Astrocyte of the spinal cord (primary cell): ENCODE measurements at places on chromosomes 4 and X.

DNA sequence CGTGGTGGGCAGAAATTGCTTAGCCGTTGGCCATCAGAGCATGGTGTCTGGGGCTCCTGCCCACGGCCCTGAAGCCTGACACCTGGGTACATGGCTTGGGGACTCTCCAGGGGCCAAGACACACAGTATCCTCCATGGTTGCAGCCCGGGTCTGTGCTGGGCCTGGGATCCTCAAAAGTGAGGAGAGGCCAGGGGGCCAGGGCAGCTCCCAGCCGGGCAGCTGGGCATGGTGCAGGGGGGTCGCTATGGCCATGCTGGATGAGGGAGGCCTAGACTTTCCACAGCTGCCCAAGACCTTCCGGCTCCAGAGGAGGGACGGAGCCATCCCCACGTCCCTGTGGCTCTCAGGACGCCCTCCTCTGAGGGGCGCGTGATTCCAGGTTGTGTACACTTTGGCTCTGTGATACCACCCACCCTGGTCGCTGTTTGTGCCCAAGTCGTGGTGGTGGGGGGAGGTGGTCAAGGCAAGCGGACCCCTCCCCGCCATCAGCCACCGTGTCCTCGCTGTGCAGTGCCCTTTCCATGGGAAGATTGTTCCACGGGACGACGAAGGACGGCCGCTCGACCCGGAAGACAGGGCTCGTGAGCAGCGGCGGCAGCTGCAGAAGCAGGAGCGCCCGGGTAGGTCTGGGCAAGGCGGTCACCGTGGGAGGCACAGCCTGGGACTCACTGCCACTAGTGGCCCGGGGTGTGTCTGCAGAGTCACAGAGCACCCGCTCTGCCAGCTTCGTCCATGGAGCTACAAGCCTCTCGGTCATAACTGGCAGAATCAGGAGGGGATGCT, 25.7 kb downstream of the NKX1-1 start:
- no peak for DNase-seq

- DNase-seq: peak; percentile 7
These were observed 92.0 kb upstream of the TEX13D start for GRCh38 chrX:124240422-124240821.

DNA sequence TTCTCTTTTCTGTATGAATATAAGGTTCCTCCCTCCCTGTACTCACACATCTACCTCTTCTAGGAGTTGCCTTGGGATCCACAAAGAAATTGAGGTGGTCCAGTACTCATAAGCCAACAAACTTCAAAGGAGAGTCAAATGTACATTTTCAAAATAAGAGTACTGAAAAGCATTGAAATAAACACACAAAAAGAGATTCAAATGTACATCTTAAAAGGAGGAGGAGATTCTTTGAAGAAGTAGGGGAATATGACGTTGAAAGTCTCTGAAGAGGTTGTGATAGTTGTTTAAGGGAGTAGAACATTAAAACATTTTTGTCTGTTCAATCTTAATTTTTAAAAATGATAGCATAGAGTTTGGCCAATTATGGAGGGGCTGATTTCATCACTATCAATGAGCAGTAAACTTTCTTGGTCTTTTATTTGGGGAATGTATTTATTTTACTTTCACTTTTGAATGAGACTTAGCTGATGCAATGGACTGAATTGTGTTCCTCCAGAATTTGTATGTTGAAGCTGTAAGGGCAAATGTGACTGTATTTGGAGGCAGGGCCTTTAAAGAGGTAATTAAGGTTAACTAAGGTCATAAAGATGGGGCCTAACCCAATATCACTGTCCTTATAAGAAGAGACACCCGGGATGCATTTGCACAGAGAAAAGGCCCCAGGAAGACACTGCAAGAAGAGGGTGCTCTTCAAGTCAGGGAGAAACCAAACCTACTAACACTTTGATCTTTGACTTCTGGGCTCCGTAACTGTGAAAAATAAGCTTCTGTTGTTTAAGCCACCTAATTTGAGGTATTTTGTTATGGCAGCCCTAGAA, 226.3 kb upstream of the PGRMC2 start:
- DNase-seq: peak; percentile 69

DNA sequence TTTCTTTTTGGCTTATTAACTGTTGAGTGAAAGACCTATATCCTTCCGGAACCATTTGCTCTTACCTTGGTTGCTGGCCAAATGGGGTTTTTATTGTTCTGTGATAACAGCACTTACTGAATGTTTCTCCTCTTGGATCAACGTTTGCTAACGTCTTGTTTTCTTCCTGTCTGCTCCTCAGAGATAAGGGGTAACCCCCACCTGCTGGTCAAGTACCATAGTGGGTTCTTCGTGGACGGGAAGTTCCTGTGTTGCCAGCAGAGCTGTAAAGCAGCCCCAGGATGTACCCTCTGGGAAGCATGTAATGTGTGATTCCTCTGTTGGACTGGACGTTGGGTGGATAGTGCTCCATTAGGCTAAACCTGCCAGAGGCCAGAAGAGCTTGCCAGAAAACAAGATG, 15.3 kb downstream of the BMX start:
- DNase-seq: no peak

GRCh38 chr4:183905593-183906488, 734 bp downstream of the STOX2 start:
- DNase-seq: peak; percentile 31

DNA sequence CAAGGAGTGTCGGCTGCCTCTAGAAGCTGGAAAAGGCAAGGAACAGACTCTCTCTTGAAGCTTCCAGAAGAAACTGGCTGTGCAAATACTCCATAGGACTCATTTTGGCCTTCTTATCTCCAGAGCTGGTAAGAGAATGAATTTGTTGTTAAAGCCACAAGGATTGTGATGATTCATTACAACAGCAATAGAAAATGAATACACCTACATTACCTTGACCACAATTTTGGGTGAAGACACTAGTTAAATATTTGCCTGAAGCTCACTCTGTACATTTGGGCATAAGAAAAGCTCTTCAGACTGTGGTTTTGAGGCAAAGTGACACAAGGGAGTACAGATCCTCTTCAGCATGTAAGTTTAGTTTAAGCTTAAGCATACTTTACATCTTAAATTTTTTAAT, 134.5 kb upstream of the TLL1 start:
- no peak for DNase-seq

DNA sequence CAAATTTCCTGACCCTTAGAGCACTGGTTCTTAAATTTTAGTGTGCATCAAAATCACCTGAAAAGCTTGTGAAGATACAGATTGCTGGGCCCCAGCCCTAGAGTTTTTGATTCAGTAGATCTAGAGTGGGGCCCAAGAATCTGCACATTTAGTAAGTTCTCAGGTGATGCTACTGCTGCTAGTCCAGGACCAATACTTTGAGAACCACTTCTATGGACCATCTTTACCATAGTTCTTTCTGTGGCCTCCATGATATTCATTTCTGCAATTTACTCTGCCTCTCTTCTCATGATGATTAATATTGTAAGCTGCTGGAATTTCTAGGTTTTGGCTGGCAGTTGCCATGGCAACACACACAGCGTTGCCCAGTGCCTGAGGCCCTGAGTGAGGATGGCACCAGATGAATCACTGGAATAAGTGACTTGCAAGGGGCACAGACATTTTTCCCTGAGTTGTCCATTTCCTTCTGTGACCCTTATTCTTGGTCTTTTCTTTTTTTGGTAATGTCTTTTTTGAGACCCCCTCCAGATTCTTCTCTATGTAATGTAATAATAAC, 83.6 kb downstream of the PPP1R2C start:
- DNase-seq: no peak
